ENCODE measurements at places on chromosomes 12 and 14. TPM values are rescaled to one million over a fixed set of nuclear protein-coding genes. Genes with fewer than 3 reads are reported as not detected.

Gene SDR9C7
- polyA plus RNA-seq: 0.36 TPM

Gene NKX2-1
- polyA plus RNA-seq: not detected

Gene ACSM4
- not detected for polyA plus RNA-seq

Gene C12orf50
- polyA plus RNA-seq: 0.27 TPM

- no peak for DNase-seq
These were observed 131.3 kb downstream of the PHLDA1 start for GRCh38 chr12:75900226-75900625.

DNA sequence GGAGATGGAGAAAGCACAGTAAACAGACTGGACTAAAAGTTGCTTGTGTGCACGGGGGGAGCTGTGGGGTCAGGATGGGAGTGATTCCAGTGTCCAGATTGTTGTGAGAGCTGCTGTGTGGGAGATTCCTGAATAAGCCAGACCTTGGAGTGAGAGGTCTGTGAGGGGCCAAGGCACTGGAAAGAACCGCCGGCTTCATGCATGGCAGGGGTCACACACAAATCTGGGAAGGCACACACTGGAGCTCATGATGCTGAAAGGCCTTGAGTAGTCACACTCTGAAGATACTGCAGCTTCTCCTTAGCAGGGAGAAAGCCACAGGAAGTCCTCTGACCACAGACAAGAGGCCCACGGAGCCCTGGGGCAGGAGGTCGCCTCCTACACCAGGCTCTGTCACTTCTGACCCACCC lies 23.1 kb downstream of the ADCY6 start:
- DNase-seq: no peak

- DNase-seq: no peak
These were observed 157.3 kb upstream of the NOS1 start for GRCh38 chr12:117518594-117519270.

DNA sequence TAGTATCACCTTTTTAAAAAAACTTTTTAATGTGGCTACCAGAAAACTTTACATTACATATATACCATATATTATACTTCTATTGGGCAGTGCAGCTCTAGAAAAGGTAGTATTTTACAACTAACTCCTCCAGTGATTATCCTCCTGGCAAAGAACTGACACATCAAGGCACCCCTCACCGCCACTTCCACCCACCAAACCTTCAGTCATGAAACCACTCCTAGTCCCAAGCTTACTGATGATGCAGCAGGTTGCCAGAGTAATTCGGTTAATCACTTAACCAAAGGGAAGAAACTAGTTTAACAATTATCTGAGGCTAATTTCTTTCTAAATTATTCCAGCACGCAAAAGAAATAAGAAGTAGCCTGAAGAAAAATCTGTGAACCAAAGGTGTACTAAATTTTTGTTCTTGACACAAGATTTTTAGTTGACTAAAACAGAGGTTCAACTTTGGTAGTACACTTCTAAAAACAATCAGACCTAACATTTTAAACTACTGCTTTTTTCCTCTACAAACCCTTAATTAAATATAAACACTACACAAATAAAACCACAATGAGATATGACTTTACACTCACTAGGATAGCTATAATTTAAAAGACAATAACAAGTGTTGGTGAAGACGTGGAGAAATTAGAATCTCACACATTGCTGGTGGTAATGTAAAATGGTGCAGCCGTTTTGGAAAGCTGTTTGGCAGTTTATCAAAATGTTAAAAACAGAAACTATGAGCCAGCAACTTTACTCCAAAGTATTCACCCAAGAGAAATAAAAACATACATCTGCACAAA lies 16.7 kb downstream of the SPPL3 start:
- no peak for DNase-seq

DNA sequence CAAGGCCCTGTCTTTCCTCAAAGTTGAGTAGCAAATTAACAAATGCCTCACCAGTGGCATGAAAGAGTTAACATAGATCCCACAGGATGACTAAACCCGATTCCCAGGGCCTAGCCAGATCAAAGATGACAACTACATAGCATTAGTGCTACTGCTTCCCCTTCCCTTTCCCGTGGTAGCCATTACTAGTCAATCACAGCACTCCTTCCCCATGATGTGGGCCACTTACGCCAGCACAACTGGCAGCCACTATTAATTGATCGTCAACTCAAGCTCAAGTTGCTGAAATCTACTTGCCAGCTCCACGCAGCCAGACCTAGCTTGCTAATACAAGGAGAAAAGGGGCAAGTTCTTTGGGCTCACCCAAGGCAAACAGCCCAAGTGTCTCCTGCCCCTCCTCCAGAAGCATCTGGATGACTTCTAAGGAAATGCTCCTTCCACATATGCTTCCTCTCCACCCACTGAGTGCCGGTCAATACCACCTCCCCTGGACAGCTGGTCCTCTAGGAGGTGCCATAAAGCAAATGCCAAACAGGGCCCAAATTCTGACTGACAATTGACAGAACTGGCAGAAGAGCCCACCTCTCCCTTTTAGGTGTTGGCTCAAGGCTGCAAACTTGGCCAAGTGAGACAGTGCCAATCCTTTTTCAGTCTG lies 72.6 kb downstream of the NUAK1 start:
- no peak for DNase-seq

GRCh38 chr14:101022916-101023435 lies 119.5 kb upstream of the RTL1 start:
- DNase-seq: no peak

- no peak for DNase-seq
These were observed 27.0 kb upstream of the FOXN3 start for GRCh38 chr14:89444044-89444443.

- no peak for DNase-seq
These were observed 2.2 kb upstream of the OAS1 start for GRCh38 chr12:112904571-112904970.

DNA sequence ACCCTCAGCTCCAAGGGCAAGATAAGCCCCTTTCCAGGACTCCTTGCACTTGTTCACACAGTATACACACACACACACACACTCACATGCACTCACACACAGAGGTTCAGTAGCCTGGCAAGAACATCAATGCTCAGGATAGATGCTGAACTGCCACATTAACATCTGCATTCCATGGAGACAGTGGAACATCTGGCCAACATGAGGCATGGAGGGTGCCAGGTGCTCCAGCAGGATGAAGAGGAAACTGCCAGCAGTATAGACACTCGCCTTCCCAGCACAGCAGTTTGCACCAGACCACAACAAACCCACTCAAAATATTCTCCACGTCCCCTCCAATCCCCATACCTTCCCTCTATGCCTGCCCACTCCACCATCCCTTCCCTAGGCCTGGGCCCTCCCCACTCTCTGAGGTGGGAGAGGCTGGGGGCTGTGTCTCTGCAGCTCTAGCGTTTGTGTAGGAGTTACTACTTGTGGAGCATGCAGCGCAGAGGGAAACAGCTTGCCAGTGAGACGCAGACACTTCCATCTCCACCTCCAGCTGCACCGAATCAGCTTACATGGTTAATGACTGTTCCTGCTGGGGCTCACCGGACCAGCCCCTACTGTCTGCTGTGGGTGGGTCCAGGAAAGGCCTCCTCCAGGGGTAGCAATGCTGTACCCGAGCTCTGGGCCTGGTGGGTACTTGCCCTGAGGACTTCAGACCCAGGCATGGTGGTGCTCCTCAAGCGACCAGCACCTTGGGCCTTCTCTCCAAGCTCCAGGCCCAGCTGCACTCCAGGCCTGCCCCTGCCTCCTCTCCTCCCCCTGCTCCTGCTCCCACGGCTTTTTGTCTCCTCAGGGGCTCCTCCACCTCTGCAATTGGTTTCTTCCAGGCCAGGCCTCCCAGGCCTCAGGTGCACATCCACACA lies 18.6 kb upstream of the PLEKHG3 start:
- DNase-seq: no peak

DNA sequence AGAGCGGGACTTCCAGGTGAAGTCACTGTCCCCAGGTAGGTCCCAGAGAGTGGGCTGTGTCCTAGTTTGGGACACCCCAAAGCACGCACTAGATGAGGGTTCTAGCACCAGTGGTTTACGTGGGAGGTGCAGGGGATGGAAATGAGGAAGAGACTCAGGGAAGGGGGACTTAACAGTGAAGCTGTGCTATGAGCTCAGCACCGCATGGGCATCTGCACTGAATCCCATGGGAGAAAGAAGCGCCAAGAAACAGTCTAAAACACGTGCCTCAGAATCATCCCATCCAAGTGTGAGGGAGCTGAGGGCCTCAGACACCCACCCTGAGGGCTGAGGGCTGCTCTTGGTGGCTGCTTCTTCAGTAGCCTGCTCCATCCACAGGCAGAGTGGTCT lies 71.5 kb upstream of the ZFP36L1 start:
- no peak for DNase-seq

DNA sequence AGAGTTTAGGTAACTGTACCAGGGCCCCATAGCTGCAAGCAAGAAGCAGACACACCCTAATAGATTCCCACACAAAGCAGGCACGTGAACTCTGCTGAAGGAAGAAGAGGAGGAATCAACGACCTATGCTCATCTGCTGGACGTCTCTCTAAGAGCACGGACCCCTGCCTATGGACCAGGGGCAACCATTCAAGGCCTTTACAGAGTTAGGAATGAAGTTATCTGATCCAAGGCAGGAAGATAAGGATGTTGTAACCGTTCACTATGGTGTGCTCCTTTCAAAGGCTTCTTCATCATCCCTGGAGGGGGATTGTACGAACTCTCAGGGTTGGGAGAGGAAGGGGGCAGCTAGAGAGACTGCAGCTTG lies 141.6 kb upstream of the PARP11 start:
- DNase-seq: no peak
